ENCODE measurements at places on chromosomes 13 and 19. TPM values are rescaled to one million over a fixed set of nuclear protein-coding genes. Genes with fewer than 3 reads are reported as not detected.

SPC24 gene
- total RNA-seq: 14.2 TPM

SLC6A16 gene
- 0.43 TPM for total RNA-seq

MYBPC2 gene
- total RNA-seq: under 0.01 TPM

XRCC1 gene
- 13.2 TPM for total RNA-seq

FFAR2 gene
- total RNA-seq: not detected

NAA16 gene
- total RNA-seq: 5.5 TPM

TTC9B gene
- total RNA-seq: not detected

TMEM272 gene
- not detected for total RNA-seq

SYNGR4 gene
- total RNA-seq: not detected

EFNB2 gene
- total RNA-seq: 83.2 TPM

CRLF1 gene
- total RNA-seq: not detected

ZNF541 gene
- total RNA-seq: 0.22 TPM

CYP2A13 gene
- total RNA-seq: not detected

PBX4 gene
- total RNA-seq: not detected

SCGB2B2 gene
- under 0.01 TPM for total RNA-seq

TGFBR3L gene
- total RNA-seq: not detected

GRIK5 gene
- total RNA-seq: not detected

TMEM238 gene
- total RNA-seq: 0.22 TPM

PDE4C gene
- not detected for total RNA-seq

ADM5 gene
- total RNA-seq: 0.52 TPM

LIG1 gene
- 18.7 TPM for total RNA-seq

ZNF586 gene
- total RNA-seq: 14.5 TPM

ITGBL1 gene
- total RNA-seq: 16.3 TPM

CYP2A7 gene
- not detected for total RNA-seq

SPIB gene
- not detected for total RNA-seq

GADD45GIP1 gene
- 23.3 TPM for total RNA-seq

FCAR gene
- total RNA-seq: not detected

IFNL1 gene
- not detected for total RNA-seq

KLK15 gene
- not detected for total RNA-seq

LSM4 gene
- 88.9 TPM for total RNA-seq

PGLYRP1 gene
- total RNA-seq: not detected

S1PR5 gene
- not detected for total RNA-seq

FARP1 gene
- total RNA-seq: 17.2 TPM

KXD1 gene
- 52.0 TPM for total RNA-seq

SERP2 gene
- total RNA-seq: 3.0 TPM

B3GNT3 gene
- total RNA-seq: 0.09 TPM

IL11 gene
- not detected for total RNA-seq

WDFY2 gene
- total RNA-seq: 7.3 TPM

SWSAP1 gene
- total RNA-seq: 1.1 TPM

OR10H1 gene
- total RNA-seq: not detected

LGALS13 gene
- total RNA-seq: not detected

OVOL3 gene
- not detected for total RNA-seq

LYPD4 gene
- not detected for total RNA-seq

MED29 gene
- total RNA-seq: 11.4 TPM

CLEC17A gene
- not detected for total RNA-seq

RUBCNL gene
- total RNA-seq: 0.17 TPM

PRKD2 gene
- total RNA-seq: 22.0 TPM

Data from dermis lymphatic vessel endothelial cell (primary cell).